PC-3 (cell line): ENCODE measurements at places on chromosomes 1 and 21.

- no peak for DNase-seq
These were observed 30.2 kb upstream of the DDX59 start for GRCh38 chr1:200699871-200700270.

DNA sequence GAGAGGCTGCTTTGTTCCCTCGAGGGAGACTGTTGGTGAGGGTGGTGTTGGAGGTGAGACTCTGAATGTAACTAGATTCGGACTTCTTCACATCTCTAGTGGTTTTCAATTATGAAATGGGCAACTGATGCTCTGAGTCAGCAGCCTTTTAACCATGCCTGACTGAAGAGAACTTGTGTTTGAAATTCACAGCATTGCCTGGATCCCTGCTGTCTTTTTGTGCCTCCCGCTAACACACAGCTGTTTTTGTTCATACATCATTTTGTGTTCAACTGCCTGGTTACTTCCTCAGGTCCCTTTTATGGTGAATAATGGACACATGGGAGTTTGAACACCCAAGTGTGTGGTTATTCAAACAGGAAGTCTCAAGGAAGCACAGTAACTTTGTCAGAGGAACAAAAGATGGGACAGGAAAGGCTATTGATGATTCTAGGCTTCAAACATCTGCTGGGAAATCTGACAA is 16.8 kb downstream of the LAMC1 start:
- DNase-seq, result no peak

- DNase-seq, result peak; percentile 47
These were observed 409.9 kb downstream of the HLX start for GRCh38 chr1:221289103-221289502.

- no peak for DNase-seq
These were observed 19.2 kb upstream of the EPHA2 start for GRCh38 chr1:16174886-16175598.

GRCh38 chr1:25541889-25542658 is 1.3 kb upstream of the LDLRAP1 start:
- DNase-seq, result no peak

GRCh38 chr1:28898405-28898881 is 15.9 kb upstream of the EPB41 start:
- no peak for DNase-seq

DNA sequence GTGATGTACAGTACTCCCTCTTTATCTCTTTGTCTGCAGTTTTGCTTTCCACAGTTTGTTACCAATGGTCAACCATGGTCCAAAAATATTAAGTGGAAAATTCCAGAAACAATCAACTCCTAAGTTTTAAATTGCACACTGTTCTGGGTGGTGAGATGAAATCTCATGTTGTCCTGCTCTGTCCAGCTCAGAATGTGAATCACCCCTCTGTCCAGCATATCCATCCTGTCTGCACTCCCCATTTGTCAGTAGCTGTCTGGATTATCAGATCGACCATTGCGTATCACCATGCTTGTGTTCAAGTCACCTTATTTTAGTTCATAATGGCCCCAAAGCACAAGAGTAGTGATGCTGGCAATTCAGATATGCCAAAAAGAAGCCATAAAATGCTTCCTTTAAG is 118.2 kb upstream of the PDE4B start:
- DNase-seq, result no peak

- DNase-seq, result no peak
These were observed 50.8 kb upstream of the SSBP3 start for GRCh38 chr1:54456921-54457529.

- DNase-seq, result peak; percentile 39
These were observed 103.7 kb upstream of the PRMT6 start for GRCh38 chr1:106952776-106953175.

DNA sequence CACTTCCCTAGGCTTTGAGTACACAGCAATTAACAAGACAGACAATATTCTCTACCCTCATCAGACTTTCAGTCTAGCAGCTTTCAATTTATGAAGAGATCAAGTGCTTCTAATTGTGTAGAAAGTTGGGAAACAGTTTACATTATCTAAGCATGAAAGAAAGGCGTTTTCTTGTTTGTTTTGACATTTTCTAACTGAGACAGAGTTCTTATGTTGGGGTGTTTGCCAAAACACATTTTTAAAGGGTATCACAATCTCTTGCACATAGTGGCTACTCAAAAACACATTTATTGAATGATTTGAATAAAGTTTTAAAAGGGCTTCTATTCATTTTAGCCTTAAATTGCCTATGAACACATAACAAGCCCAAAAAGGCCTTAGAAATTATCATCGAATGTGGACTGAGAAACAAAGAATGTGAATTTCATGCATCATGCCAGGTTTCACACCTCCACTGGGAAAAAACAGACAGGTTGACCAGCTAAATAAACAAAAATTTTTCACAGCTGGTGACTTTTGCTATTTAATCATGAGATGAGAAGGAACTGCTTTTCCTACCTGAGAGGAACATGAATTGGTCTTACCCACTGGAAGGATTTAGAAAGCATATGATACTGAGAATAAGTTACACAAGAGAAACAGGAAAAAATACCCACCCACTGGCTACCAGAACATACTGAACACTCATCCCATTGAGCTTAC is 394.5 kb upstream of the PKN2 start:
- DNase-seq, result no peak

DNA sequence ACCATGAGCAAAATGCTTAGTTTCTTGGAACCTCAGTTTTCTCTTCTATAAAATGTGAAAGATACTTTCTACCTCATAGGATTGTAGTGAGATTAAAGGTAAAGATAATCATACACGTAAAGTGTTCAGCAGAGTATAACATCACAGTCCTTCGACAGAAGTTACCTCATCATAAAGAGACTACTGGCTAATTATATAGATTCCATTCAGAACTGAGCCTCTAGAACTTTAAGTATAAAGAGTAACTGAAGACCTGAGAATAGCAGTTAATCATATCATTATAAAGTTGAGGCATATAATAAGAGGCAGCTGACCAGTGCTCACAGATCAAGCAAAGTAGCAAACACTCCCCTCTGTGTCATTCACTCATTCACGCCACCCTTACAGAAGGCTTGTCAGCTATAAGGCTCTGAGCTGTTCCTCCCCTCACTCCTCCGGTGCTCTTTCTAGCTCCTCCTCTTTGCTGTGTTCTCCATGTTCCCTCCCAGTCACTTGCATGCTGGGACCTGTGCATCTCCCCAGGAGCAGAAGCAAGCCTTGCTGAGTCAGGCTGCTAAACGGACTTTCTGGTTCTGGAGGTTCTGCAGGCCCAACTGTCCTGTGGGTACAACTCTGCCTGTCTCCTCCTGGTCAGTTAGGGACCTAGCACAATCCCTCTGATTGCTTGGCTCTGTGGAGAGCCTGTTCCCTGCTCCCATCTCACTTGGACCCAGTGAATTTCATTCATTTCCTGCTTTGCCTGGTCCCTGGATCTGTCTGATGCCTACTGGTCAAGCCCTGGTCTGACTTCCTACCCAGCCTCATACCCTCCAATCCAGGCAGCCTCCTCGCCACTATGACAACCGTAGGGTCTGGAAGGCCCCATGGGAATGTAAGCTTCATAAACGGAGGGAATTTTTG is 28.3 kb upstream of the LY9 start:
- DNase-seq, result no peak
